Stimulated activated CD4-positive, alpha-beta T cell treated with anti-CD3 and anti-CD28 coated beads, Interleukin-1b, Interleukin-23, amount 100 ng/mL, for 1 hour (primary cell): ENCODE measurements at places on chromosomes 2 and 18.

DNA sequence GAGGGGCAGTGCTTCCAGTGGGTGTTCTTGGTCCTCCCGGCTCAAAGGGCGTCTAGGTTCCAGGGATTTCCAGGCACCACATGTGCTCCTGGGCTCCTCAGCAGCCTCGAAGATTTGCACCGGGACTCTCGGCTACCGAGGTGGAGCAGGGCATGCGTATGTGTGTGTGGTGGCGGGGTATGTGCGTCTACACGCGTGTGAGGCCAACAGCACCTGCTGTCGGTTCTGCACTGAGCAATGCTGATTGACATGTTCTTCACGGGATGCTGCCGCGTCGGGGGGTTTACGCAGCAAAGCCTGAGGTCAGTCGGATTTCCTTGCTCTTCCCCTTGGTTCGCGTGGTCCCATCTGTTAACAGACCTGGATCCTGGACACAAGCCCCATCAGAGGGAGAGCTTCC, 119.8 kb downstream of the NDUFA10 start:
- no peak for DNase-seq

DNA sequence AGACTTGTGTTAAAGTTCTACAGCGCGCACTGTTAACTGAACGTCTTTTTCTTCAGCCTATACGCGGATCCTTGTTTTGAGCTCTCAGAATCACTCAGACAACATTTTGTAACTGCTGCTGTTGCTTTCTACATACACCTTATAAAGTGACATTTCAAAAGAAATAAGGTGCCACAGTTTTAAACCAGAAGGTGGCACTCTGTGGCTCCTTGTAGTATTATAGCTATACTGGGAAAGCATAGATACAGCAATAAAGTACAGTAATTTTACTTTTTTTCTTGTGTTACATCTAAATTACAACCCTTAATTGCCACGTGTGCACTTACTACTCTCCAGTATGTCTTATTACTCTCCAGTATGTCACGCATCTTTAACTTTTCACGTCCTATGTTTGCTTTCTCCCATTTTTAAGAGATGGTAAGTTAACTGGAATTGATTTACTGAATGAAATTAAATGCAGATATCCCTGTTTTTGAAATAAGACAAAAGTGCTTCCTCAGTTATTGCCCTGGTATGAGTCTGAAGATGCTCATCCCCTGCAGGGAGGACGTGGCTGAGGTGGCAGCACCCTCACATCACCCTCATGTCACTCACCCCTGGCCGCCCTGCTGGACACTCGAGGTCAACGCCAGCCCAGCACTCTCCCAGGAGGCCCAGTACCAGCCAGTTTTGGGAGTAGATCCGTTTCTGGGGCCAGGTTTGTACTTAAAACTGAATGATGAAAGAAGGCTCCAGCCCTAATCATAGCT, 37.8 kb downstream of the GORASP2 start:
- no peak for DNase-seq

- DNase-seq = no peak
Observed at GRCh38 chr2:88170472-88170892, 336 bp downstream of the THNSL2 start.

DNA sequence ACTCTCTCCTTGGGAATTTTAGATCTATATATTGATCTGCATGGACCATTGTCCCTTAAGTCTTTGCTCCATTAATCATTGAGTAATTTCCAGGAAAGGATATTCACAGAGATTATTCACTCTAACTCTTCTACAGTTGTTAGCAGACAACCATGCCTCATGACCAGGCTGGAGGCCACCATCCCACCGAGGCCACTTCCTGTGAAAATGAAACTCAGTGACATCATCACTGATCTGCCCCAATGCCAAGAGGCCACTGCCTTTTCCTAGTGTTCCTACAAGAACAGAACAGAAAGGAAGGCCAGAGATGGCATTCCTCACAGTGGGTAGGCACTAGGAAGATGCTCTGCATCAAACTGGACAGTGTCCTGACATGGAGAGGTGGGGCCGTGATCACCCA, 161.3 kb downstream of the DTNA start:
- no peak for DNase-seq

- no peak for DNase-seq
Observed at GRCh38 chr2:170369894-170370293, 191.9 kb downstream of the MYO3B start.

DNA sequence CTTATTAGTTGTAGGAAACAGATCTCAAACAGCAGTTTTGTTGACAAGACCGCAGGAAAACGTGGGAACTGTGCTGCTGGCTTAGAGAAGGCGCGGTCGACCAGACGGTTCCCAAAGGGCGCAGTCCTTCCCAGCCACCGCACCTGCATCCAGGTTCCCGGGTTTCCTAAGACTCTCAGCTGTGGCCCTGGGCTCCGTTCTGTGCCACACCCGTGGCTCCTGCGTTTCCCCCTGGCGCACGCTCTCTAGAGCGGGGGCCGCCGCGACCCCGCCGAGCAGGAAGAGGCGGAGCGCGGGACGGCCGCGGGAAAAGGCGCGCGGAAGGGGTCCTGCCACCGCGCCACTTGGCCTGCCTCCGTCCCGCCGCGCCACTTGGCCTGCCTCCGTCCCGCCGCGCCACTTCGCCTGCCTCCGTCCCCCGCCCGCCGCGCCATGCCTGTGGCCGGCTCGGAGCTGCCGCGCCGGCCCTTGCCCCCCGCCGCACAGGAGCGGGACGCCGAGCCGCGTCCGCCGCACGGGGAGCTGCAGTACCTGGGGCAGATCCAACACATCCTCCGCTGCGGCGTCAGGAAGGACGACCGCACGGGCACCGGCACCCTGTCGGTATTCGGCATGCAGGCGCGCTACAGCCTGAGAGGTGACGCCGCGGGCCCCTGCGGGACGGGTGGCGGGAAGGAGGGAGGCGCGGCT, at the start of gene TYMS:
Gene TYMS, plus strand, starts transcription at position 343 of the 690 bp plus-strand sequence. Its CDS starts 90 bp downstream, at position 433.
- DNase-seq = no peak

DNA sequence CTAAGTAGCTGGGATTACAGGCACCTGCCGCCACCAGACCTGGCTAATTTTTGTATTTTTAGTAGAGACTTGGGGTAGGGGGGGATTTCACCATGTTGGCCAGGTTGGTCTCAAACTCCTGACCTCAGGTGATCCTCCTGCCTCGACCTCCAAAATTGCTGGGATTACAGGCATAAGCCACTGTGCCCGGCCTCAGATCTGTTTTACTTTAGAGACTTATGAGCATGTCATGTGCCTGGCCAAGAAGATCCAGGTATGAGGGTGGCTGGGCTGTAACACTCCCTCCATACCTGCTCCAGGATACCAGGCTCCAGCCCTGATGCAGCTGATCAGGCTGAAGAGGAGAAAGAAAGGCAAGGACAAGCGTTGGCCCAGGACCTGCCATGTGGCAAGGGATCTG, 125.0 kb downstream of the LPIN1 start:
- DNase-seq = no peak

DNA sequence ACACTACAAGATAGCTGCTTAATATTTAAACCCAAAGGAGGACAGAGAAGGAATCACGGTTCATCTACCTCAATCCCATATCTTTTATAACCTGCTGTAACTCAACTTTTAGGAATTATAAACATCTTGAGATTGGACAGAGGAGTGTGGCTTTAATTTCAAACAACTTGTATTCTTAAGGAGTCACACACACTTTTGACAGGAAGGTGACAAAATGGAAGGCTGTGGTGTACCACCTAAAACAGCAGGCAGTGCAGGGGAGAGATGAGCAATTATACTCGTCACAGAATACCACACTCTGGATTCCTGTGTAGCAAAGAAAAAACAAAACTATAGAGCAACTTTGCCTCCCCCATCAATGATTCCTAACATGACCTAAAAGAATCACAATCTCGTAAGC, 194.8 kb downstream of the ZEB2 start:
- DNase-seq = no peak

GRCh38 chr2:220880623-220881596, 691.2 kb downstream of the EPHA4 start:
- DNase-seq = no peak

DNA sequence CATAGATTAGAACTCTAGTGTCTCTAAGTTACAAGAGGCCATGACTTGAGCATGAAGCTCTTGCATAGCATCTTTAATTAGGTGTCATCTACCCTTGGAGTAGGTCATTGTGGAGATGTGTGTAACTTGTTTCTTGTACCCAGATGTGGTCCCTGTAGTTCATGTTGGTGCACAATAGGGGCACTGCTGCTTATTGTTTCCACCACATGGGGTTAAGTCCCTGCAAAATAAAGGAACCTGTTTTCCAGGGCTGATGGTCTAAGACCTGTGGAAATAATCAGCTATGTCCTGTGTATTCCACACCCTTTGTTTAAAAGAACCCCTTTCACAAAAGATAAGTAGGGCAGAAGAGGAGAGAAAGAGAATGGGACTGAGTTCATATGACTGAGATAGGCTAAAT, 28.6 kb downstream of the ASXL3 start:
- no peak for DNase-seq

- DNase-seq = no peak
Observed at GRCh38 chr2:160703648-160704585, 210.3 kb upstream of the RBMS1 start.

GRCh38 chr2:166900700-166901099, 12.4 kb downstream of the XIRP2 start:
- no peak for DNase-seq

- no peak for DNase-seq
Observed at GRCh38 chr18:22964116-22964515, 31.0 kb downstream of the RBBP8 start.

DNA sequence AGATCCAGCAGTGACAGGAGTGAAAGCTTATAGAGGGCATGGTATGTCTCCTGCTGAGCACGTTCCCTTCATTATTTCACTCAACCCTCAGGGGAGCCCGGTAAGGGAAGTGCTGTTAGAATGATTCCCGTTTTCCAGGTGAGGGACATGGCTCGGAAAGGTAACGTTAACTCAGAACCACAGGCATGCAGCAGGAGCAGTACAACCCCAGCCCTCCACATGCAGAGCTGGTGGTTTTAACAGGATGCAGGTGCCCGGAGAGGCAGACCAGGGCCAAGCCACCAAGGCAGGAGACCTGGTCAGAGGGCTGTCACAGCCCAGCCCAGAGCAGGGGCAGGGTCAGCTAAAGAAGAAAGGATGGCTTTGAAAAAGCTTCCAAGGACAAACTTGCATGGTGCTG, 268.5 kb downstream of the SH3BP4 start:
- no peak for DNase-seq

DNA sequence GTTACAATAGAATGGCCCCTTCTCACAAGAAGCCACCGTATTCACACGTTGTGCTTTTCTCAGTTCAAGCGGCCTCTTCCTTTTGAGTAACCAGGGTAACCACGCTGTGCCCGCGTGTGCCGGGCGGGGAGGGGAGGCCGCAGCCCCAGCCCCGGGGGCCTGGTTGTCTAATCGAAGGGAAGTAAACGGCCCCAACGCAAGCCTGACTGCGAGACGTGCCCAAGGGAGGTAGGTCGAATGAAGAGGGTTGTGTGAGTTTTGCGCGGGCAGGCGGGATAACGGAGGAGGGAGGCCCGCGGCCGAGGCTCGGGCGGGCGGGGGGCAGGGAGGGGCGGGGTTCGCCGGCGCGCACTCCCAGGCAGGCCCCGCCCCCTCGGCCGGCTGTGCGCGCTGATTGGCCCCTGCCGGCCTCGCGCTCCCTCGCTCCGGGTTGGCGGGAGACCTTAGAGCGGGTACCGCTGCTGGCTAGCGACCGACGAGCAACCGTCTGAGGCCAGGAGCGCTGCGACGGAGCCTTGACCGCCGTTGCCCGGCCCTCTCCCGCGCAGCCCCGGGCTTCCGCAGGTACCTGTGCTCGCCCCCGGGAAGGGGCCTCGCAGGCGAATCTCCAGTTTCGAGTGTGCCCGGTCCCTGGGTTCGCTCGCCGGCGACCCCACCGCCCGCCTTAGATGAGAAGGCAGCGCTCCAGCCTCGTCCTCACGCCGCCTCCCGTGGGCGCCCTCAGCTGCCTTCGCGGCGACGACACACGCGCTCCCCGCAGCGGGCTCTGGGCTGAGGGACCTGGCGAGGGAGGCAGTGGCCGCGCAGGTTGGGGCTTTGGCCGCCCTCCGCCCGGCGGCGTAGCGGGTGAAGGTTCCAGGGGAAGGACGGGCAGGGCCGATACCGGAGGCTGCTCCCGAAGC, at the start of gene SPDYA:
Gene SPDYA, plus strand, starts transcription at position 451 of the 902 bp plus-strand sequence. CDS start 5,181 bp downstream, outside the sequence.
- peak; percentile 43 for DNase-seq

- peak; percentile 48 for DNase-seq
Observed at GRCh38 chr2:102473020-102473419, at the start of gene SLC9A4. TSS of gene SLC9A4 (plus strand) at chr2:102473226. CDS start at chr2:102473760, 534 bp downstream.

- no peak for DNase-seq
Observed at GRCh38 chr2:237178396-237178795, 92.7 kb downstream of the COPS8 start.

GRCh38 chr2:191500566-191500883, 177.4 kb upstream of the NABP1 start:
- DNase-seq = no peak

DNA sequence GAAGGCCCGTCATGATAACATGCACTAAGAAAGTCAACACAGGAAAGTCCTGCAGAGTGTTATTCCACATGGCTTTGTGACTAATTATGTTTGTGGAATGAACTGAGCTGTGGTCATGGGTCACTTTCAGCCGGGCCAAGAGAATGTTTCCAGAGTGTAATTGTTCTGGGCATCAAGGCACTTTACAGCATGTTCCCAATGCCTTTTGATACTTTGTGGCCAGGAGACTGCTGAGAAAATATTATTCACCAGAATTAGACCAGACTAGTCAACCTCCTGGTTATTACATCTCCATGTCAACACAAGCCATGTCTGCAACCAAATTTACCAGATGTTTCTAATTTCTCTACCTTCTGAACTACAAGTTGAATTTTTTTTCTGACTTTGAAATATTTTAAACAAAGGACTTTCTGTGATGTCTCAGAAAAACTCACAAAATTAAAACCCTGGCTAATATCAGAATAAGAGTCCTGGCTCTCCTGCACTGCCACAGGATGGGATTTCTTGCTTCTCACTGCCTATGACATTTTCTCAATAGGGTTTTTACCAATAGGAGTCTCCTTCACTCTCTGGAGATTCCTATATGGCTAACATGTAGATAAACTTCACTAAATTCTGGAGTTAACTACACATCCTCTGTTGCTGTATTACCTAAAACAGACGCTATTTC, 90.6 kb upstream of the WDR75 start:
- no peak for DNase-seq

DNA sequence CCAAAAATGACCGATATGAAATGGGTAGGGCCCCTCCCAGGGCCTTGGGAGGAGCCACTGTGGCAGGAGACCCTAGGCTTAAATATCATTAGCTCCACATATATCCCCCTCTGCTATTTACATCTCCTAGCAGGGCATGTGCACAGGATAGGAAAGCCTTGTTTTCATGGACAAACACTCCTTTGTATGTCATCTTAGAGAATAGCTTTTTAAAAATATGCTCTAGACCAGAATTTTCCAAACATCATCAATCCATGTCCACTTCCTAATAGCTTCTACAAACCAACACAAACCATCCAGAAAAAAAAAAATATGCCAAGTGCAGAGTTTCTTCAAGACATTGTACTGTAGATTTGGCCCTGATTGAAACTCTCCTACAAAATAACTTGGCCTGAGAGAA, 10.8 kb downstream of the DAPL1 start:
- no peak for DNase-seq

GRCh38 chr2:16908656-16909055, 243.0 kb upstream of the CYRIA start:
- DNase-seq = no peak

DNA sequence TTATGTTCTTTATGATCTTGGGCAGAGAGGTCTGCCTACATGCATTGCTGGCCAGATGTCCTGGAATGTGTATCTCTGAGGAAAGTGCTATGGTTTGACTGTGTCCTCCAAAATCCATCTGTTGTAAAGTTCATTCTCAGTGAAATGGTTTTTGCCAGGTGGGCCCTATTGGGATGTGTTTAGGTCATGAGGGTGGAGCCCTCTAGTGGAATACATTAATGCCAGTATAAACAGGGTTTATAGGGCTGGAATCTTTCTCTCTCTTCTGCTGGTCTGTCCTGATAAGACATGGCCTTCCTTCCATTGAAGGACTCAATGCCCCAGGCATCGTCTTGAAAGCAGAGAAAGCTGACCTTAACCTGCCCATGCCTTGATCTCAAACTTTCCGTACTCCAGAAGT, 258.5 kb downstream of the RPIA start:
- no peak for DNase-seq
